ENCODE measurements at places on chromosomes 3 and 15.

GRCh38 chr3:123576122-123576521 is 8.7 kb downstream of the HACD2 start:
- no peak for DNase-seq

DNA sequence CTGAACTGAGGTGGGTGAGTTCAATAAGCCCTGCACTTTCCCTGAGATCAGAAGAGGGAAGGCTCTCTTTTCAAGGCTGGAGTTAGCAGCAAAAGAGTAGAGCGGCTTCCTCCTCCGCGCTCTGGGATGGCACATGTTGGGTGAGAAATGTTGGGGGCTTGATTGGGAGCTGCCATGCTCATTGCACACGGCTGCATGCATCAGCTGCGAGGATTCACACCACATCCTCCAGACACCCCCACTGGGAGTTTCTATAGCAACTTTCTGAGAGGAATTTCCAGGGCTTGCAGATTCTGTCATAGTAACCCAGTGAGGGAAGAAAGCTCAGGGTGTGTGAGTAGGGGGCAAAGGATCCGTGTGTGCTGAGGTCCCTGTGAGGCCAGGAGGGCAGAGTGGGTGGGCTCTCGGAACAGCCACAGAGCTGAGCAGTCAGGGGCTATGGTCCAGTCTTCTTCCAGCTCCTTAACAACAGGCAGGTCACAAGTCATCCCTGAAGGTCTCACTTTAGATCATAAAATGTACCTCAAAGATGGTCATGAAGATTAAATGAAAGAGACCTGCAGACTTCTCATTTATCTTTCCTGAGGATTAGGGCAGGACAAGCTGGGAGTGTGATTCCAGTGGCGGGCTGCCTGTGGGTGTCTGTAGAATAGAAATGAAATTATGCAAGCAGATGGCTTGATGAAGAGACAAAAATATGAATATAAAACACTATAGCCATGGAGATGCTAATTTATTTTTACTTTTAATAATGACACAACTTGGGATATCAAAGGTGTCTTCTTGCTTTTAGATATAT is 75.7 kb upstream of the CHRNA7 start:
- no peak for DNase-seq

DNA sequence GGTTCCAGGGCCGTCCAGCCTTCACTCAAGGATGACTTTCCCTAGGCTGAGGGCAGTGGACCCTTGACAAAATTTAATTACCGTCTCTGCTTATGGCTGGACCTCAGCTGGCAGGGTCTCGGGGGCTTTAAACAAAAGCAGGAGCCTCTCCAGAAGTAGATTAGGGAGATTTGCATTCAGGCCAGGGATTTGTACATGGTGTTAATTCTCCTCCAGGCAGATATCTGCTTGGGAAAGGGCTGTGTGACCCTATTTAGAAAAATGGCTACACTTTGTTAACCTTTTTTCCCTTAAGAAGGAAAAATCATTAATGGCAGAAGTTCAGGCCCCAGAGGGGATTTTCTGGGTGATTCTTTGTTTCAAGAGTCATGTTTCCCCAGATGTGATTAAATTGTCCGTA is 329.1 kb upstream of the C2CD4B start:
- no peak for DNase-seq

GRCh38 chr3:39383881-39384664 is 903 bp downstream of the SLC25A38 start:
- peak; percentile 93 for DNase-seq

DNA sequence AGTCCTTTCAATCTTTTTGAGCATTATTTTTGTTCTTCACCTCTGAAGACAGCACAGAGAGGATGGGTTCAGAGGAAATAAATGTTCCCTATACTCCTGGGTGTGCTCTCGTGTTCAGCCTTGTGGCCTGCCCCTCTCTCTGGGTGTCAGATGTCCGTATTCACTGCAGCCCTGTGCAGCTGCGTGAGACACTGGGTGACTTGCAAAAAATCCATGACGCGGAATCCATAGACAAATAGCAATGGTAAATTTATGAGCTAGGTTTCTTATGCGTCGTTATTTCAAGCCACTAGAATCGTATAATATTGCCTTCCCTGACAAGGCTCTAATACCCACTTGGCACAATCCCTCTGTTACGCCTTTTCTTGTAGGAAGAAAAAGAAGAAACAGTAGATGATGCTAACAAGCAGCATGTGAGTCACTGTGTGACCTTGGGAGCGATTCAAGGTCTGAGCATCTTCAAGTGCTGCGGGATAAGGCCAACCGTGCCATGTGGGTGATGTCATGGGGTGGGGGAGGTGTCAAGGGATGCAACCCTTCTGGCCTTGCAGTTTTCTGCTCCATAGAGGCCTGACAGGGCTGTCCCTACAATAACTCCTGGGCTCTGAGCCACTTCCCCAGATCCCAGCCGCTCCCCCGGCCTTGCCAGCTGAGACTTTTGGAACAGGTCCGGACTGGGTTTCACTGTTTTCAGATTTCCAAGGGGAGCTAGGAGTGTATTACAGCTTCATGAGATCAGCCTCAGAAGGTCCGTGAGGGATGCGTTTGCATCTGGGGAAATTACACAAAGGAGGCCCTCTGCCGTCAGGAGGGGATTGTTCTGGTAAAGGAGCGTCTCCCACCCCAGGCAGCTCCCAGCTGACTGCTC is 47.6 kb upstream of the POMGNT2 start:
- no peak for DNase-seq

DNA sequence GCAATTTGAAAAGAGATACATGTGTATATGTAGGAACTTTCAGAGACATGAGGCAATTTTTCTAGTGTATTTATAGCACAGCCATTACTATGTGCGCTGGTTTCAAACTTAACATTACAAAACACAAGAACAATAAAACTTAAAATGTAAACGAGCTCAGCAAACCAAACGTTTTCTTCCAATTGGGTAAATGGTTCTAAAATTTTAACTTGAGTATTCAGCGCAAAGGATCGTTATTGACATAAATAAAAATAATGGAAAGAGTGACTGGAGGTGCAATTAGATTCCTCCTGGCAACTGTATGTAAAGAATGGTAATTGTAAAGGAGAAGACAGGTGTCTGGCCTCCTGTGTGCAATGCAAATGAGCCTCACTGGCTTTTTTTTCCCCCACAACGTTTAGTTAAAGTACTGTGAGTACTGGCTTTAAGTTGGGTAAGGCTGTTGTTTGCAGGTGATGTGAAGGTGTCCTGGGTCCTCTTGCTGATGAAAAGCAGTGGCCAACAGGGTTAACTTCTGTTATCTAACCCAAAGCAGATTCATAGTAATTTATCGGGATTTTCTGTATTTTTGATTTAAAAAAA is 14.1 kb upstream of the GADL1 start:
- DNase-seq = no peak

DNA sequence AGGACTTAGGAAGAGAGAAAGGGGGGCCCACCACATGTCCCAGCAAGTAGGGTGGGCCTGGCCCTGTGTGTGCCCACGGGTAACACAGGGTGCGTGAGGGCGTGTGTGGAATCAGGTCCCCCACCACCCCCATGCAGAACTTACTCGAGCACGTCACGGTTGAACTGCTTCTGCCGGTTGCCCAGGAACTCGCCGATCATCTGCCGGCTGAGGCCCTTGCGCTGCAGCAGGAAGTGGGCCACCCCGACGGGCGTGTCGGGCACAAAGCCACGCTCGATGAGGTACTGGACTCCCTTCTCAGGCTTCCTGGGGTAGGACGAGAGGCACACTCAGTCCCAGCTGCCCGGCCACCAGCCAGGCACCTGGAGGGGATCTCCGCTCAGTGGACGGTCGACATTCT is 83.1 kb upstream of the RPL32 start:
- no peak for DNase-seq
